ENCODE measurements at places on chromosomes 16 and 17.

DNA sequence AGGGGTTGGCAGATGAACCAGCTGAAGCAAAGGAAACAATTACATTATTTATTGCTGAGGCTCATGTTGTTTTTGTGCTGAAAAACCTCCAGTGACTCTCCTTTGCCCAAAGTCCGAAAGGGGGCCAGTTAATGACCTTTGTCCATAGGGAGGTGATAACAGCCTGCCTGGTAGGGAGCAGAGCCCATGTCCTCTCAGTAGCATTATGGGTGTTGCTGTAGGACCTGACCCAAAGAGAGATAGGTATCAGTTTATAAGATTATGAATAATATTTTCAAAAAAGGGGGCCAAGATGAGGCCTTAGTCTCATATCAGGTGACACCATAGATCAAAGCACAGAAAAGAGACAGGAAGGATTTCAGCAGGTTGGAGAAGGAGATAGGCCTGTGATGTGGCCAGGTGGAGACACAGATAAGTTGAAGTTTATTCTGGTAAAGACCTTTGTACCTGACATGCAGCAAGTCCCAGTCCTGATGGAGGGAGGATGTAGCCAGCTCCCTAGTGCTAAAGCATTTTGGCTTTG lies 55.1 kb downstream of the CENPV start:
- no peak for DNase-seq

DNA sequence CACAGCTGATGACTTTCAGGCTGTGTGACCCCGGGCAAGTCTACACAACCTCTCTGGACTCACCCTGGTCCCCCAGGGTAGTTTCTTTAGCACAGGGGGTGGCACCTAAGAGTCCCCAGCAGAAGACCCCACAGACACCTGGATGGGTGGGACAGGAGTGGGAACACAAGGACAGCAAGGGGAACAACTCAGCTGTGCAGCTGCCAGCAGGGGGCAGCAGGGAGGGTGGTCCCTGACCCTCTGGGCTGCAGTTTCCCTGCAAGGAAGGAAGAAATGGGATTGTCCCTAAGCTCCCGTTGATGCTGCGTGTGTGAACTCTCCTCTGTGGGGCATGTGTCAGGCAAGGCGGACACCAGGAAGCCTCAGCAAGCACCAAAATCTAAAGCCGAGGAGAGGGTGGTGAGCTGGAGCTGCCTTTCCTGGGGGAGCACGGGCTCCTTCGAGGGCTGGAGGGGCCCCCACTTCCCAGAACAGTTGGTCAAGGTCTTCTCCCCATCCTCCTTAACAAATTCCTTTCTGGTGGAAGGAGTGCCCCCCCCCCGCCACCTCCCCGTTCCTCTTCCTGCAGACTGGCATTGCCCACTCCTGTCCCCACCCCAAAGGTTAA lies 24.1 kb upstream of the CDH5 start:
- no peak for DNase-seq

DNA sequence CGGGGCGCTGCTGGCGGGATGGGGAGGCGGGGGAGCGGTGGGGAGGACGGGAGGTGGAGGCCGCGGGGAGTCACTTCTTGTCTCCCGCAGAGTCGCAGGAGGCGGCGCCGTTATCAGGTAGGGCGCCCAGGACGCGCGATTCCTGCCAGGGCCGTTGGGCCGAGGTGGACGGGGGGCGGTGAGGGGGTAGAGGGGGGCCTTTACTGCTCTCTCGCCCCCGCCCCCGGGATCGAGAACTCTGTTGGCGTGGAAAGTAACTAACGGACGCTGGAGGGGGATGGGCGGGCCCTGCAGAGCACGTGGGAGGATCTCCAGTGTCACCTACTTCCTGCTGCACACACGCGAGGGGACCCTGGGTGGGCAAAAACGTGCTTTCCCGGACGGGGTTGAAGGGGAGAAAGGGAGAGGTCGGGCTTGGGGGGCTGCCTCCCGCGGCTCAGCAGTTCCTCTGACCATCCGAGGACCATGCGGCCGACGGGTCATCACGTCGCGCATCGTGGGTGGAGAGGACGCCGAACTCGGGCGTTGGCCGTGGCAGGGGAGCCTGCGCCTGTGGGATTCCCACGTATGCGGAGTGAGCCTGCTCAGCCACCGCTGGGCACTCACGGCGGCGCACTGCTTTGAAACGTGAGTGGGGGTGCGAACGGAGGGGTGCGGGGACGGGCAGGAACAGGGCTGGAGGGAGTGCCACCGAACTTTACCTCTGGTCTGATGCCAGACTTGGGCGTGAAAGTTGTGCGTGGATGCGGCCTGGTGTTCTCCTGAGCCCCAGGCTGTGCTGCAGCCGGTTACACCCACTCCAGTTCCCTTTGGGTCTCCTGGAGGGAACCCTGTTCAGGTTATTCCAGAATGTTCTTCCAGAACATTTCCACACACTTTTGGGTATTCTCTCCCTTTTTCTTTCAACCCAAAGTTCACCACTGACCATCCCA lies 569 bp downstream of the PRSS21 start:
- DNase-seq, result no peak

GRCh38 chr16:55380485-55380884 lies 56.5 kb downstream of the IRX6 start:
- no peak for DNase-seq

DNA sequence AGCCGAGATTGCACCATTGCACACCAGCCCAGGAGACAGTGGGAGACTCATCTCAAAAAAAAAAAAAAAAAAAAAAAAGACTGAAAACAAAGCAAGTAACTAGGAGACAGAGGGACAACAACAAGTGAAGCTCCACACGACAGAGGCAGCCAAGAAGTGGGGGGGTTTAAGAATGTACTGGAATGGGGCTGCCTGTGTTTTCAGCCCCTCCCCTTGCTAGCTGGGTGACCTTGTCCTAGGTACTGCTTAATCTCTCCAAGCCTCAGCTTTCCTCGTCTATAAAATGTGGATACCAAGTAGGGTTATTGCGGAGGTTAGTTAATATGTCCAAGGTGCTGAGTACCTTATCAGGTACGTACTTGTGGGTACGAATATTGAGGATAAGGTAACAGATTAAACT lies 163.8 kb upstream of the CACNG5 start:
- no peak for DNase-seq

GRCh38 chr16:48907906-48908634 lies 298.1 kb upstream of the N4BP1 start:
- no peak for DNase-seq

DNA sequence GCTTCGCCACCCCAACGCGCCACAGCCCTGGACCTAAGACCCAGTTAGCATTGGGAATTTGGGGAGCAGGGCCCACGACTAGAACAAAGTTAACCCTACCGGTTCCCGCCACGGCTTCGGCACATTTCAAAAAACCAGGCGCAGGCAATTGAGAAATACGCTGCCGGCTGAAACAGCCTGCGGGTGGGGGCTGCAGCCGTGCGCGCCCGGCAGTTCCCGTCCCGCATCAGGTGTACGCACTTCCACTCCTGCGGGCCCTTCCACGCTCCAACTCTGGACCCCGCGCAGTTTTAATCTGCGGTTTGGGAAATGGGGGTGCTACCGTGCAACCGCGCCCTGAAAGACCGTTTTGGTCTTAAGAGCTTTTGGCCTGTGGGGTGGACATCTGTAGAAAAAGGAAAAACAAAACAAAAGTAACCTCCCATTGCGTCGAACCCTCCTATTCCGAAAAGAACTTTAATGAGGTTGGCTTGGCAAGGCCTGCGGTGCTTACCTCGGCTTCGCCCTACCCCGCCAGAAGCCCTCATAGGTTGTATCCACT lies 7.1 kb downstream of the IRX5 start:
- DNase-seq, result no peak

GRCh38 chr17:69907132-69907847 lies 167.7 kb upstream of the KCNJ16 start:
- no peak for DNase-seq

DNA sequence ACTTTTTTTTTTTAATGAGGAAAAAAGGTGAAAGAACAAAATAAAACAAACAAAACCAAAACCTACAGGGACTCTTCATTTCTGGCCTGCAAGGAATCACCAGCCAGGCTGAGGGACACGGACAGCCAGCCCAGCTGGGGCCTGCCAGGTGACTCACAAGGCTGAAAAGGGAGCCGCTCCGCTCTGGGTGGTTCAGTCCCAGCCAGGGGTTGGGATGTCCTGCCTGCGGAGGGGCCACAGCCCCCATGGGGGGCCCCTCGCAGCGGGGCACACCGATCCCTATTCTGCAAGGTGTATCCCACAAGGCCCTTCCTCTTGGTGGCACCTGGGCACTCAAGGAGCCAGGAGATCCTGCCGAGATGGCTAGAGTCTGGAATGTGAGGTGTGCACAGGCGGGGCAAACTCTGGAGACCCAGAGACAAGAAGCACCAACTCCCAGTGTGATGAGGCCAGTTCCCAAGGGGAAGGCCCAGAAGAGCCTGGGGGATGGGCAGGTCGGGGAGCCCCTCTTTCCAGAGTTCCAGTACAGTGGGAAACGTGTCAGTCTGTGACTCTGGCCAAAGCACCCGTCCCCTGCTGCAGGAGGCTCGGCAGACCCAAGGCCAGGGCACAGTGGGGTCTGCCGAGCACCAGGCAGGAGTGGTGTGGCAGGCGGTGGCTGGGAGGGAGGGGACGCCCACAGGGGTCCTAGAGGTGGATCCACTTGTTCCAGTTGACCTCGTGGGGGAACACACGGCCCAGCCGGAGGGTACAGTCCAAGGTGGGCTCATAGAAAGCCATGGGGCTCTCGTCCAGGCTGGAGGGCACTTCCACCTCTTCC lies 58.9 kb downstream of the IL21R start:
- no peak for DNase-seq

DNA sequence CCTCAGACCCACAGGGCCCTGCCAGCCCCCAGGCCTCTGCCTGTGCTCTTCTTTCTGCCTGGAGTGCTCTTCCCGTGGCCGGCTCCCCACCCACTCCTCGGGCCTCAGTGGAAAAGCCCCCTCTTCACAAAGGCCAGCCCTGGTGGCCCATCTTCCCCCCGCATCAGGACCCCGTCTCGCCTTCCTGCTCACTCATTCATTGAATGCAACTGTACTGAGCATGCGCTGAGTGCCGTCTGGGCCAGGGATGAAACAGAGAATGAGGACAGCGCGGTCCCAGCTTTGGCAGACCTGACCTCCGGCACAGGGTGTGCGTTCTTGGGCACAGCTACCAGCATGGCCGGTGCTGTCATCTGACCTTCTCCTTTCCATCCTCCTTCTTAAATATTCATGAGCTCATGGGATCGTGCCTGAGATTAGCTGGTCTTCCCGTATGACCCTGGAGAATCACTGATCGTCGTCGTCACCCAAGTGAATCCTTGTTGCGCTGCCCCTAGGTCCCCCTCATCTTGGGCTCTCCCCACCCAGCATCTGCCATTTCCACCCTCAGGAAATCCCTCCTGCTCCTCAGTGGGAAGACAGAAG lies 16.4 kb upstream of the OSGIN1 start:
- no peak for DNase-seq

- DNase-seq, result no peak
Observed at GRCh38 chr17:45279898-45280297, 18.0 kb upstream of the SPATA32 start.

DNA sequence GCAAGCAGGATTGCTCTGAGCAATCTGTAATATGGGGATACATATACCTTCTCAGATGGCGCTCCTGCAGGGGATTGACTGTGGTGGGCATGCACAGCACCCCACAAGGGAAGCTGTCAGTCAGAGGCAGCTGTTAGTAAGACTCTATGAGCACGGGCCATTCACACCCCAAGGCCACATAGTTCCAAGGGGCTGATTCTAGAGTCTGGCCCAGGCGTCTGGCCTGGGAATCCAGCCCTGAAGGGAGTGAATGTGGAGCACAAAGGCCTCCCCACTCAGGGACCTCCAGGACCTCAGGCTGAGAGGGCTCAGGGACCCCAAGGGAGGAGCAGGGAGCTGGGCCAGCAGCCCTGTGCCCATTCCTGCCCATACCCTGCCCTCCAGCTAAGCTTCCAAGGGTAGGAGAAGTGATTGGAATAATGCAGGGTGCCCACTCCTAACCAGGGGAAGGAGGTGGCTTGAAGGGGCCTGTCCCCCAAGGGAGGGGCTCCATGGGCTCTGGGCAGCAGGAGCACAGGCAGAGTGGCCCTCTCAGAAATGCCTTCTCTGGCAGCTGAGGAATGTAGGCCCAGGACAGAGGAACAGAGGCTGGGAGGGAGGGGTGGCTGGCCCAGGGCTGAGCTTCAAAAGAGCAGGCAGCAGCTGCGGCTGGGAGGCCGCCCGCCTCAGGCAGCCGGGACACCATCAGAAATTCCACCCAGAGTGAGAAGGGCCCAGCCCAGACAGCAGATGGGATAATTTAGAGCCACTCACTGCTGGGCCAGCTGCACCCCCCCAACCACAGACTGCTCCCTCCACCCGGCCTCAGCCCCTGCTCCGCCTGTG lies 48.9 kb upstream of the MRPS23 start:
- DNase-seq, result no peak

GRCh38 chr16:75443298-75443697 lies 10.0 kb upstream of the CFDP1 start:
- no peak for DNase-seq

- no peak for DNase-seq
Observed at GRCh38 chr17:80427366-80428282, 12.7 kb downstream of the ENDOV start.

DNA sequence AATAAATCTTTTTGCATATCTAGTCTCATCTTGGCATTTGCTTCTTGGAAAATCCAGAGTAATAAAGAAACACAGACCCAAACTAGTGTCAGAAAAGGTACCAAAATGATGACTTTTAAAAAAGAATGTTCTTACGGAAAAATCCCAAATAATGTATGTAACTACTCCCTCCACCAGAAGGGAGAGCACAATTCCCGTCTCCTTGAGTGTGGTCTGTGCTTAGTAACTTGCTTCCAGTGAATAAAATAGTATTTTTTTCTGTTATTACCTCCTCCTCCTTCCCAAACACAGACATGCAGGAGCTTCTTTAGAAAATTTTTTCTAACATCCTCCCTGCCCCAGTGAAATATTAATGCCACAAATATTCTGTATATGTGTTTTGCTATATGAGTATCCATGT lies 358.1 kb downstream of the ZFHX3 start:
- DNase-seq, result no peak

DNA sequence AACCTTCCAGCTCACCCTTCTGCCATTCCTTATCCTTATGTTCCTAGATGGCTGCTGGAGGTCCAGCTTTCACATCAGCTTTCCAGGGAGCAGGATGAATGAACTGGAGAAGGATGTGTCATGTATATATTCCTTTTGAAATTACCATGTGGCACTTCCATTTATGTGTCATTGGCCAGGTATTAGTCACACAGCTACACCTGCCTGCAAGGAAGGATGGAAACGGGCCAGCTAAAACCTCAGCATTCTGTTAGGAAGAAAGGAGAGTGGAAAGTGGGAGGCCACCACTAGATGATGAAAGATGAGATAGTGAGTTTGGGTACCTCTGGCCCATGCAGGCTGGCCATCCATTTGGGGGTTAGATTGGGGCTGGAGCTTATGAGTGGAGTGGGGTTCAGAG lies 67.5 kb downstream of the KSR1 start:
- DNase-seq, result no peak

- no peak for DNase-seq
Observed at GRCh38 chr17:15361592-15361991, 20.2 kb upstream of the TEKT3 start.

- no peak for DNase-seq
Observed at GRCh38 chr17:48246612-48247011, 139.0 kb downstream of the SNX11 start.

DNA sequence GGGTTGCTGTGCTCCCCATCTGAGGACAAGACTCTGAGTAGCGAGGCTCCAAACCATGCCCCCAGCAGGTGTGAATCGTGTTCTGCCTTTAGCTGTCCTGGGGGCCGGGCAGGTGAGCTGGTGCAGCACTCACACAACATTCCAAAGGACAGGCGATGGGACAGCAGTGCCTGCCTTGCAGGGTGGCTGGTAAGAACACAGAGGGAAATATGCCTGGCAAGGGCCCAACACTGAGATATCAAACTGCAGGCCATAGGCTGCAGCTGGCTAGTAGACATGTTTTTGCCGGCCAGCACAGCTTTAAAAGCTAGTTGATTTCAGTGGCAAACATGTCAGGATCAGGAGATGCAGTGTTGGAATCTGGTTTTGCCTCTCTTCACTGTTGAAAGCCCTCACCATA lies 23.6 kb downstream of the CLEC16A start:
- no peak for DNase-seq
